ENCODE measurements at places on chromosomes 2 and 18.

GRCh38 chr2:80476535-80477117 lies 172.1 kb upstream of the LRRTM1 start:
- no peak for DNase-seq

DNA sequence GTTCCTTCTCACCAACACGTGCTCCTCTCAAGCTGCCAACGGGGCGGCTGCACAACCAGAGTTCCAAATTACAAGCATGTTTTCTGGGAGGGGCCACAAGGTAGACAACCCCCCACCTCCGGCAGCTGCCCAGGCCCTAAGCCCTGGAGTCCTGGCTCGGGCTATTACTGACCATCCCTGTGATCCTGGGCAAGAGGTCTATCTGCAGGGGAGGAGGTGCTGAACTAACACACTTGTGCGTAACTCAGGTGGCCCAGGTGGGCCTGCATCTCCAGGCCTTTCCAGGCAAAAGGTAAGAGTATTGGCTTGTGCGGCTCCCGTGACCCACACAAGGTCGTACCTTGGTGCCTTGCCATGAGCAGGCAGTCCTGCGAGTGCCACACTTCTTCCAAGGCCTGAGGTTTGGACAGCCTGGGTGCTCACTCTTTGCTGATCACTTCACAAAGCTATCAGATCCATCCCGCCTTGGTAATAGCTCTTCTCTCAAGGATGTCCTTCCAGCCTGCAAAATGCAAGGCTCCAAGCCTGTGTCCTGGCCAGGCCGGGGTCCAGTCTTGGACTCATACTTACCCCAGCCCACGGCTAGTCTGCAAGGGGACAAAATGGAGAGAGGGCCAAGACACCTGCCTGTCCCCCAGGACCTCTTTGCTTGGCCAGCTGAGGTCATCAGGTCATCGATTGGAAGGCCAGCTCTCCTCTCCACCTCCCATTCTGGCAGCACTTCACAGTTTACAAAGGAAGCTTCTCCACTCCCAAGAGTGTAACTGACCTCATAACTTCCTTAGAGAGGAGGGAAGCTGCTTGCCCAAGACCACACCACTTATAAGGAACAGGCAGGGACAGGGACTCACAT lies 33.9 kb downstream of the ADRA2B start:
- DNase-seq: no peak

DNA sequence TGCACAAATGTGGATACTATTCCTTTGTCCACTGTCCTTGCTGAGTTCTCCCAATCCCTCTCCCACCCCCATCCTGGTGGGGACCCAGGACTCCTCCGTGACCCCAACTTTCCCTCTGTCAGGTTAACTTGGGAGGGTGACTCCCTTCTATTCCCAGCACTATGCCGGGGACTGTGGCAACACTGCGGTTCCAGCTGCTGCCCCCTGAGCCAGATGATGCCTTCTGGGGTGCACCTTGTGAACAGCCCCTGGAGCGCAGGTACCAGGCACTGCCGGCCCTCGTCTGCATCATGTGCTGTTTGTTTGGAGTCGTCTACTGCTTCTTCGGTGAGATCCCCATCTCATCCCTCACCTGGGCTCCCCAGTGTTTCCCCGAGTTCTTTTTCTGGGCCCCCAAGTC lies 739 bp downstream of the TMEM198 start:
- DNase-seq: no peak

GRCh38 chr2:235171550-235172031 lies 219.8 kb downstream of the SH3BP4 start:
- no peak for DNase-seq

GRCh38 chr2:126634273-126634861 lies 21.6 kb upstream of the GYPC start:
- DNase-seq: peak; percentile 43

- no peak for DNase-seq
Observed at GRCh38 chr2:25305775-25306174, 36.0 kb downstream of the DNMT3A start.

DNA sequence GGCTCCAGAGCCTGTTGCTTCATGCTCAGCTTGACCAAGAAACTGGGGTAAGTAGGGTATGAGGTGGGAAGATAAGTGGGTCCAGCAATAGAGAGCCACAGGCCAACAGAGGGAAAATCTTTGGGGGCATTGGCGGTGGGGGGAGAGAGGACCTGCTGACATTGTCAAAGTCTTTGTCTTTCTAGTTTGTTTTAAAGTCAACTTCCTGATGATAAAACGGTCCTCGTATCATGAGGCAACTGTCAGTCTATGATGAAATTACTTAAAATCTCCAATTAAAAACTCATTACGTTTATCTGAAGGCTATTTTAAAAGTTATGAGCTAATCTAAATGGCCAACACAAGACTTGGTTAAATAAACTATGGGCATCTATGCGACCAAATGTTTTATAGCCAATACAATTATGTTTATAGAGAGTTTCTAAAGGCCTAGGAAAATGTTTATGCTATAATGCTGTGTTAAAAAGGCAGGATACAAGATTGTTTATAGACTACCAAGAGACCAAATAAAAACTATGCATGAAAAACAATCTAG lies 84.4 kb upstream of the CD28 start:
- no peak for DNase-seq

- DNase-seq: no peak
Observed at GRCh38 chr18:79566771-79567431, 112.7 kb upstream of the CTDP1 start.

DNA sequence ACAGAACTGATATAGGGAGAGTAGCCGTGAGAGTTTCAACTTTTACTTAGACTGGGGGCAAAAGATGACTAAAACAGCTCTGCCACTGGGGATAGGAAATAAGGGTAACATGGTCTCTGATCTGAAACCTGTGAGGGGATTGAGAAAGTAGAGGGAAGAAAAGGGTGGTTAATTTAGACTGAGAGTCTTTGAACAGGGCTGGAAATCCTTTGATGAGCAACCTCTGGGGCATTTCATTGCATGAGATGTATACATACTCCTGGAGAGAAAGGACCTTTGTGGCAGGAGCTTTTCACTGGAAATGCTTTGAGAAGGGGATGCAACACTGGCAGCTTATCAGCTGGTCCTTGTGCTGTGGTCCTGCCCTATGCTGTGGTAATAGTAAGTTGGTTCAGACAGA lies 9.4 kb downstream of the GALNT1 start:
- DNase-seq: no peak

DNA sequence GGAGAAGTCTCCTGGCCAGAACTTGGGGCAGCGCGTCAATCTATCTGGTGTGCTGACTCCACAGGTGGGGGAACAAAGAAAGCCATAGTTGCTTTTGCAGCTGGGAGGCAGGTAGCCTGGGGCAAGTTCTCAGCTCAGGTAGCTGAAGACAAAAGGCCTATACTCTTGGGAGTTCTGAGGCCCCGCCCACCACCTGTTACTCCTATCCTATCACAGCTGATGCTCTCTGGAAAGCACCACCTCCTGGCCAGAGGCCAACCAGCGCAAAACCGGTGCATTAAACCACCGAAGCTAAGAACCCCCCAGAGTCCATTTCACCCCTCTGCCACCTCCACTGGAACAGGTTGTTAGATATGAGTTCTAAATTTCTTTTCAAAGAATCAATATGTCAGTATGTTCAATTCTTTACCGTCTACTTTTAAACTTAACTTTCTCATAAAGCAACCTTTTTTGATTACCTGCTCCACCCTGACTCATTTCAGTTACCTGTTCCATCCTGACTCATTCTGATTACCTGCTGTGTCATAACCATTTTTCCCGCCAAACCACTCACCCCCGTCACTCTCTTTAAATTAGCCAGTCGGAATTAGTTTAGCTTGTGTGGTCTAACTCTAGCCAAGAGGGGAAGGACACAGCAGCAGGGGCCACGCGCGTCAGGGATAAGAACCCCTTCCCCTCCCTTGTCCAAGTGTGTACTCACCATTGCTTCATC lies 43.4 kb downstream of the UPP2 start:
- no peak for DNase-seq

DNA sequence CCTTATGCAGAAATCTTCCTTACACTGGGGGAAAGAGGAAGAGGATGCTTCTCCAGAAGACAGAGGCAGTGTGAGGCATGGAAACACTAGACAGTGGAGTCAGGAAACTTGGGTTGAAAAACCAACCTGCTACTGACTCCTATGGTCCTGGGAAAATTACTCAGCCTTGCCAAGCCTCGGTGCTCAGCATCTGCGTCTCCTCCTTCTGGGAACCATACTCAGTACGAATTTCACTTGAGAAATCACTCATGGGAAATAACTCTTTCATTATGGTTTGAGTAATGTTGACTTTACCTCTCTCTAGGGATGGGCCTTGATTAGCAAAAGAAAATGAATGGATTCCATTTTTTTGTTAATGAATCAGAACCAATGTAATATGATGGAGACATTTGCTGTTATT lies 96.5 kb downstream of the KCNE4 start:
- DNase-seq: no peak

- DNase-seq: no peak
Observed at GRCh38 chr18:57807336-57808117, 4.4 kb upstream of the ATP8B1 start.

DNA sequence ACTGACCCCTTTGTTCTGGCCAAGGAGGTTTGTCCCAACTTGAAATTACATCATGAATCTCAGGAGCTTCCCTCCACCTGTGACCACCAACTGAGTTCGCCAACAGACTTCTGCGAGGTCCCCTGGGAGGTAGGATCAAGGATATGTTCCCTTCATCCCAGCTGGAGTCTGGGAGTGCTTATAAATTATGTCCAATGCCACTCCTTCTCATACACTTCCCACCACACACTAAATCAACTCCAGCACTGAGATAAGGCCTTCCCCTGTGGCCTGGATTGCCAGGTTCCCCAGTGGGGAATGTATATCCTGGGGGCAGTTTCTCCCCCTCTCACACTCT lies 99.2 kb downstream of the RND3 start:
- DNase-seq: no peak

GRCh38 chr2:64750001-64750816 lies 96.5 kb upstream of the SERTAD2 start:
- peak; percentile 46 for DNase-seq

GRCh38 chr18:60911504-60911903 lies 421.7 kb upstream of the CDH20 start:
- DNase-seq: no peak

DNA sequence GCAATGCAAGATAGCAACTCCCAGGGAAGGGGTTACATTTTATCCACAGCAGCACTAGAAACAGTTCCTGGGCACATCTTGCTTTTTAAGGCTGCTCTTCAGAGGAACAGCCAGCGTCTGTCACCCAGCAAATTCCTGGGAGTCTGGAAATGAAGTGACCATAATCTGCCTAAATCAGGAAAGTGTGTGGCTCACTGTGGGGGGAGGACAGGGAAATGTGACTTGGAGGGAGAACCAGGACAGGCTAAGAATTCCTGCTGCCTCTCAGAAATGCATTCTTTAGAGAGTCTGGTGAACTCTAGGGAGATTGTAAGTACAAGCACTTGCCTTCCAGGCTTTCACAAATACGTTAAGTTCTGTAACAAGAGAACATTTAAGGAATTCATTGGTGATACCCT lies 364.3 kb upstream of the SPHKAP start:
- no peak for DNase-seq

- DNase-seq: no peak
Observed at GRCh38 chr2:169510496-169510895, 994 bp downstream of the KLHL41 start.

DNA sequence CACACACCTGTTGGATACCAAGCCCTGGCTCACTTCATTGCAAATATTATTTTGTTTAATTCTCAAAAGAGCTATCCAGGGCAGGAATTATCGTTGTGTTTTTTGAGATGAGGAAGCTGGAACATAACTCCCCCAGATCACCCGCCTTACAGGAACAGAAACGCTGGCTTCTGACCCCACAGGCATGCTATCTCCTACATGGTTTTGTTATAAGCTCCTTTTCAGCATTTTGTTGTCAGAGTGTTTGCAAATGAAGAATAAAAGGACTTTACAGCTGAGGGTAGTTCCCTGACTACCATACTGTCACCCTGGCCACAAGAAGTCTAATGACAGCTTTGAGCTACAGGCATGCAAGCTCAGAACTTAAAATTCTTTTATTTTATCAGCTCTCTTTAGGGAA lies 62.0 kb upstream of the MRPS9 start:
- DNase-seq: no peak

DNA sequence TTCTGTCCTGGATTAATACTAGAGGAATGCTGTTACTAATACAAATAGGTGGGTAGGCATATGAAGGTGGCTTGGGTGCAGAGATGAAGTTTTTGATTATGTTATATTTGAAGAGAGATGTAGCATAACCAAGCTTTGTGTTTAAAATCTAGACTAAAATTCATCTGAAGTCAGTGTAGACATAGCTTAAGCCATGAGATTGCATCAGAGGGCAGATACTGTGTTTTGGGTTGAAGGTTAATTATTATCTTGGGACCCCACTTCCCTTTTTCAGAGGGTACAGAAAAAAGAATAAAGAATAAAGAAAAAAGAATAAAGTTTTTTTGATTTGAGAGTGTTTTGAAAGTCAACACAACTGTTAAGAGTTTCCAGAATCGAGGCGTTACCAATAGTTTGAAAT lies 13.0 kb downstream of the PPM1B start:
- DNase-seq: no peak

DNA sequence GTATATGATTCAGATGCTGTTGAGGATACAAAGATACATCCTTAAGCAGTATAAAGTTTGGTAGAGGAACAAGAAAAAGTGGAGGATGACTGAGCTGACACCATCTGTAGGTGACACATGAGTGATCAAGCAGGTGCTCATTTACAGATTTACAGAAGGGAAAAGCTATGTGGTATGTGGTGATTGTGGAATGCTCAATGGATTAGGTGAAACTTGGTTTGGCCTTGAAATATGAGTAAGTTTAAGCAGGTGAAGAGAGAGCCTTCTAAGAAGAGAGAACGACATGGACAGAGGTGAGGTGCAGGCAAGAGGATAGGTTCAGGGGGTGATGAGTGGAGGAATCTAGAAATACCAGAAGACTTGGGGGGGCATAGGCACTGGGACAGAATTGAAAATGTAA lies 5.9 kb downstream of the ASXL3 start:
- DNase-seq: no peak

Data from CD4-positive, alpha-beta T cell treated with Interleukin-15 for 1 hour (primary cell).